ENCODE measurements at places on chromosomes 5 and 9.

DNA sequence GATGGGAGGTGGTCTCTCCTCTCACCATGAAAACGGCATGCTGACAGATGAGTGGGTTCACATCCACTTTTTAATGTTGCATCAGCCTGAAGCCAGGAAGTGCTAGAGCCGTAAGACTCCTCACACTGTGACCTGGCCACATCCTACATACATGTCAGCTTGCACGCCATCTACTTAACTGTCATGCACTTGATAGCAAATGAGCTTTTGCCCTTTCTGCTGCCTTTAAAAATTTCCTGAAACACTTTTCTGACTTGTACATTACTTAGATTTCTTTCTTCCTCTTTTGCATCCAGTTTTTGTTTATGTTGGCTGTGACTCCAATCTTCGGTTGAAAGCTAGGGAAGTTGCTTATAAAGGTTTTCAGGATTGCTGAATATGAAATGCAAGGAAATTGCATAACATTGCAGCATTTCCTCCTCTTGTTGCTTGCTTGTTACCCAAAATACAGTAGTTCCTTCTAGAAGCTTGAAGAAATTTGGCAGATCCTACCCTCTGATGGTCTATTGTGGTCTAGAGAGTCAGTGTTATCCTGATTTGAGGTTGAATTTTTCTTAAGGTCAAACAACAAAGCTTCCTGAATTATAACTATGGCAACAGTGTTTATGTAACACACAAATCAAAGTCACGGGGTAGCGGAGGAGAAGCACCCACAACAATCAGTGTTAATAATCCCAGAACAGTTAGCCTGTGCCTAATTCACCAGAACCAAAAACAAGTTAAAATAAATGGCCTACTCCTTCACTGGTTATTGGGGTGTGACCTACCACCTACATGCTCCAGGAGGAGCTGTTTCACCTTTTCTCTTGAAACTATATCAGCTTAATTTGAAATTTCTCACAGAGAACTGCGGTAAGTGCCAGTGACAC, 232.5 kb downstream of the ARHGAP26 start:
- no peak for DNase-seq

GRCh38 chr5:40914835-40915234, 5.5 kb downstream of the C7 start:
- DNase-seq: no peak

- DNase-seq: no peak
These were observed 325.2 kb downstream of the DRD1 start for GRCh38 chr5:175118700-175119309.

DNA sequence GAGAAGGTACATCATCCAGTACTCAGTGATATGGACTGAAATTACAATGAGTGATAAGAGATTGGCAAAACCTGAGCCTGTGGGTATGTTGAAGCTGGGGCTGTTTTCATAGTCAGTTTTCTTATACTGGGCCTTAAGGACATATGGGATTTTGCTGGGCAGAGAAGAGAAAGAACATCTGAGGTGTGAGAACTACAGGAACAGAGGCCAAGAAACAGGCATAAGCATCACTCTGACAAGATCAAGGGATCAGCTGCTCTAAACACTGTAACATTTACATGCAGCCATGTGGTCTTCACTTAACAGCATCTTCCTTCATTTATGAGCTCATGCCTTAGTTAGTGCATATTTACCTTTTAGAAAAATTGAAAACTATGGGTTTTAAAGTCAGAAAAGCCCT, 220.0 kb downstream of the TRIM36 start:
- DNase-seq: no peak

DNA sequence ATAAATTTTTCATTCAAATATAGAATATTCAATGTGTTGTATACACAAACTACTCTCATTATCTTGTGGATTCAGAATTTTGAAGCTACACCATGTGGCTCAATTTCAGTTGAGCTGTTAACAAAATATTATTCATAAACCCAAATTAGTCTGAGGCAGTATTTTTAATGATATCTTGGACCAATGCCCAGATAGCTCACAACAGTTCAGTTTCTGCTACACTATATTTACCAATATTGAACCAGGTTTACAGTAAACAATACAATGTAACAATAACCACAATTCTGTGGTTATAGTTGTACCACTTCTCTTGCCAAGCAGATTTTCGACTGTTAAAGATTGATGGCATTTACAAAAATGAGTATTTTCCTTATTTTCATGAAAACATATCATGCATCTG, 99.9 kb downstream of the SSBP2 start:
- no peak for DNase-seq

- DNase-seq: no peak
These were observed 281.9 kb upstream of the NMUR2 start for GRCh38 chr5:152686931-152687330.

DNA sequence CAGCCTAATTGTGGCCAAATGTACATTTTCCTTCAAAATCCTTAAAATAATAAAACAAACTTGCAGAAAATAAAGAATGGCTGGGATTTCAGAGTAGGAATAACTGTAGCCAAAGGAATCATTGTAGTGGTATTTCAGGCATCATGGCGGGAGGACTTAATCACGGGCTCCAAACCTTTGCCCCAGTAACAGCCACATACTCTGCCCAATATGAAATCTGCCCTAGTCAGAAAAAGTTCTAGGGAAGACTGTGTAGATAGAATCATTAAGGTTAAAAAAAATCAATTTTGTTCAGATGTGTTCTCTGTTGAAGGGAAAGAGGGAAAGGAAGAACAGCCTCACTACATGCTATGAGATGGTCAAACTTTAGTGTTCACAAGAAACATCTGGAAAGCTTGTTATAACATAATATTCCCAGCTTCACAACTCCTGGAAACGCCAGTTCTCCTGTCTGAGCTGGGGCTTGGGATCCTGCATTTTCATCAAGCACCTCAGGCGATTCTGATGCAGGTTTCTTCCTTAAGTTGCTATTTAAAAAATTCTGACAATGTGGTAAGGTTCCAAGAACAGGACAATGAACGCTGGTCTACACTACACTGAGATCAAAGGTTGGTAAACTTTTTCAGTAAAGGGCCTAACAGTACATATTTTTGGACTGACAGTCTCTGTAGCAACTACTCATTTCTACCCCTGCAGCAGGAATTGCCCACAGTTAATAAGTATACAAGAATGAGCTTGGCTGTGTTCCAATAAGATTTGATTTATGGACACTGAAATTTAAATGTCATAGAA, 87.9 kb downstream of the CEMIP2 start:
- no peak for DNase-seq

- no peak for DNase-seq
These were observed 81.5 kb downstream of the HMCN2 start for GRCh38 chr9:130347036-130347435.

DNA sequence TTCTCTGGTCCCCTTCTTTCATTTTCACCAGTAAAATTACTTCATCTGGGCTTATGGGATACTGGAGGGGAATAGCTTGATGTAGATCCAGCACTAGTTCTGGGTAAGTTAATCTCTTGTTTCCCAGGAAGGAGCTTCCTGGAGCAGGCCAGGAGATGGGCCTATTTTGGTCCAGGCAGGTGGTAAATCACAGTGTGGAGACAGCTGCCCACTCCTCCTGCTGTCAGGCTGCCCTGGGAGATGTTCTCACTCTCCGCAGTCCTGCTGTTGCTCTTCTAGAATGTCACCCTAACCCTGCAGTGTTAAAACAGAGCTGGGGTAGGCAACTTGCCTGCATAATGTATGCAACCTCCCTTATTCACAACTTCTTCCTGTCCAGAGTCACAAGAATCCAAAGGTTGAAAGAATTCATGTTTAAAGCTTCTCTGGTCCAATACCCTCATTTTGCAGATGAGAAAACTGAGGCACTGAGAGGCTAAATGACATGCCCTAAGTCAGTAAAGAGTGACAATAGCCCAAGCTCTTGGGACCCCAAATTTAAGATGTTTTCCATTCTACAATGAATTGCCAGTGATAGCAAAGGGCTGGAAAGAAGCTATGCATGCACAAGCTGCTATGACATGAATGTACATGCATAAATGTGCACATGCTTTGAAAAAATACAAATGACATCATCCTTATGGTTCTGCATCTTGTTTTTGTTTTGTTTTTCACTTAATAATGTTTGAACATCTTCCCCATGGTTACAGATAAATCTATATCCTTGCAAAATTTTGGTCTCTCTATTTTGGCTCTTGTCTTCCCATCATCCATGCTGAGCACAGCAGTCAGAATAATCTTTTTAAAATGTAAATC, 71.8 kb upstream of the ADRA1B start:
- DNase-seq: no peak

Measured in neuronal stem cell (in vitro differentiated cells).